CD4-positive, alpha-beta T cell treated with Interleukin-2 at 100 ng/mL for 4 hours (primary cell): ENCODE measurements at places on chromosomes 12 and 14.

DNA sequence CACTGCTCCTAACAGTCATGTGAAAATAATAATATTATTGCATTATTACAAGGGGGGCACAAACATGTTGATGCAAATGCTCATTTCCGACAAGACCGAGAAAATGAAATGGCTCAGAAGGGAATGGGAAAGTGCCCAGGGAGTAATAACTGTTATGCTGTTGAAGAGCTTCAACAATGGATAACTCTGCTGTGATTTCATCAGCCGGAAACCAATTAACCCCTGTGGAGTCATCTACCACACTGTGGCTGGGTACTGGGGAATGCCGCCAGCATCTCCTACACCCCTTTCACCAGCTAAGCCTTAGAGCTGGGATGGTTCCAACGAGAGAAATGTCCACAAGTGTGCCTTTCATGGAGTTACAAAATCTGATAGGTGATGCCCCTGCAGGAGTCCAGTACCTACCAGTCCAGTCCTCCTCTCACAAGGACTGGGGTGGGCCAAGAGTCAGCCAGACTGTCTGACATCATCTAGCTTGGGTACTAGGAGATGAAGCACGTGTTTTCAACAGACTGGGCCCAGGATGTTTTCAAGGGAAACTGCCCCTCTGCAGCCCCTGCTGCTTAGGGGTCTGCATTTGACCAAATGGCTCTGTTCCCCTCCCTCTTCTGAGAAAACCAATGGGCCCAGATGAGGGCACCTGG, 509.3 kb upstream of the CCDC196 start:
- DNase-seq = no peak

GRCh38 chr12:2627076-2627834, 167.5 kb upstream of the FKBP4 start:
- no peak for DNase-seq

- no peak for DNase-seq
These were observed 10.0 kb downstream of the SLC39A9 start for GRCh38 chr14:69408331-69408960.

GRCh38 chr12:66196806-66197205, 7.8 kb downstream of the IRAK3 start:
- DNase-seq = no peak

GRCh38 chr14:101845896-101846295, 84.4 kb downstream of the PPP2R5C start:
- no peak for DNase-seq

GRCh38 chr12:778615-779014, 26.2 kb downstream of the WNK1 start:
- DNase-seq = no peak

GRCh38 chr14:70183991-70184390, 4.8 kb downstream of the SLC8A3 start:
- no peak for DNase-seq

DNA sequence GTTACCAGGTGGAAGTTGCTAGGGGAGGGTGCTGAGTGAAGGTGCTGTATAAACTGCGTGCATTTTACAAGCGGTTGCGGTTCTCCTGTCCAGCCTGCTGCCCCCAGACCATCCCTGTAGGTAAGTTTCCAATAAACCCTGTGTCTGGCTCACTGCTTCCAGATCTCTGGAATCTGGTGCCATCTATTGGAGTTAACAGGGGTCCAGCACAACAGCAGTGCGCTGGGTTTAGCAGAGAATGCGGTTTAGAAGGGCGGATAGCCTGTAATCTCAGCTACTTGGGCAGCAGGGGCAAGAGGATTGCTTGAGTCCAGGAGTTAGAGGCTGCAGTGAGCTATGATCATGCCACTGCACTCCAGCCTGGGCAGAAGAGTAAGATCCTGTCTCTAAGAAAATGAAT, 4.9 kb downstream of the AACS start:
- no peak for DNase-seq

- no peak for DNase-seq
These were observed 34.6 kb upstream of the NID2 start for GRCh38 chr14:52103416-52103815.

- DNase-seq = no peak
These were observed 78.0 kb downstream of the DBX2 start for GRCh38 chr12:44972746-44973421.

DNA sequence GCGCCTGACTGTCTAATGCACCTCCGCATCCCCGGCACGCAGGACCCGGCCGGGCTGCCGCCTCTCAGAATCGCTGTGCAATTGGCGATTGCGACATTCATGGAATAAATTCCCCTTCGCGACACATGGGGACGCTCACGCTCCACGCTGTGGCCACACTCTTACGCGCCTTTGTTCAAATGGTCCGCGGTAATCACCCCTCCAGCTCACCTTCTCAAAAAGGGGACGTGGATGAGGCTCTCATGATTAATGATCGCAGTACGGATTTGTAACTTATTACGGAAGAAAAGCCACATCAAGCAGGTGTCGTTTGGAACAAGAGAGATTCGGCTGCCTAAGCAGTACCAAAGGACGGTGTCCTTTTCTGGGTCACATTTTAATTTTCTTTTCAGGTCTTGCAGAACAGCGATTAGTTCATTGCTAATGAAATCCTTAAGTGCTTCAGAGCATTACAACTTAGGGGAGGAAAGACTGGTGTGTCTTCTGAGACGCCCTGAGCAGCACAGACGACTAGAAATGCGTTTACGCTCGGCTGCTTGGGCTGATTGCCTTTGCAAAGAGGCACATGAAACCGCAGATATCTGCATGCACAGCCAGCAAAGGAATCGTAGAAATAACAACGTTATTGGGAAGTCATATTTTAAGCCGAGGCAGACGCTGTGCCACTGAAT, 37.3 kb upstream of the ADGRD1 start:
- DNase-seq = no peak

- no peak for DNase-seq
These were observed 9.7 kb upstream of the ZDHHC22 start for GRCh38 chr14:77151245-77151644.

- no peak for DNase-seq
These were observed 1.1 kb upstream of the MYO1A start for GRCh38 chr12:57051011-57051410.
